ENCODE measurements at places on chromosomes 11 and 22. TPM values are rescaled to one million over a fixed set of nuclear protein-coding genes. Genes with fewer than 3 reads are reported as not detected.

Gene SAA4
- not detected for total RNA-seq

Gene TSSK2
- total RNA-seq = not detected

Gene GLB1L2
- not detected for total RNA-seq

Gene MRGPRX3
- total RNA-seq = not detected

Gene PEX26
- 27.5 TPM for total RNA-seq

All from Karpas-422 (cell line).